GM06990 (cell line): ENCODE measurements at places on chromosomes 3 and 15.

- no peak for DNase-seq
Measured at GRCh38 chr3:187623285-187623814, 46.8 kb downstream of the SST start.

GRCh38 chr3:74845081-74845480 lies 230.6 kb upstream of the CNTN3 start:
- no peak for DNase-seq

DNA sequence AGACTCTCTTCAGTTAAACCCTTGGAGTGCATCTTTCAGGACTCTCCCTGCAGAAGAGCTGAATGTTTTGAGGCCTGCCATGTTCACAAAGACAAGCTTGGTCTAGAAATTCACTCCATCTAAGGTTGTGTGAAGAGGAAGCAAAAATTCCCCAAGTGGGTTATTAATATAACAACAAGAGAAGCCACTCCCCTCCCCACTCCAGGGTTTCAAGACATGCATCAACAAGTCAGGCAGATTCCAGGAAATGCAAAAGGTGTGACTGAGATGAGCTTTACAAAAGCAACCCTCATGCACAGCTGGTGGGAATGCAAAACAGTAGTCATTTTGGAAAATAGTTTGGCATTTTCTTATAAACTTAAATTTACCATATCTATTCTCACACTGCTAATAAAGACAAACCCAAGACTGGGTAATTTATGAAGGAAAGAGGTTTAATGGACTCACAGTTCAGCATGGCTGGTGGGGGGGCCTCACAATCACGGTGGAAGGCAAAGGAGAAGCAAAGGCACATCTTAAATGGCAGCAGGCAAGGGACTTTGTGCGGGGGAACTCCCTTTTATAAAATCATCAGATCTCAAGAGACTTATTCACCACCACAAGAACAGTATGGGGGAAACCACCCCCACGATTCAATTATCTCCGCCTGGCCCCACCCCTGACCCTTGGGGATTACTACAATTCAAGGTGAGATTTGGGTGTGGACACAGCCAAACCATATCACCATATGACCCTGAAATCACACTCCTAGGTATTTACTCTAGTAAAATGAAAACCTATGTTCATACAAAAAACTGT lies 31.3 kb downstream of the TARS3 start:
- no peak for DNase-seq

GRCh38 chr15:62727501-62727900 lies 315.0 kb upstream of the TPM1 start:
- no peak for DNase-seq

GRCh38 chr3:102085431-102086176 lies 236.3 kb downstream of the NFKBIZ start:
- DNase-seq: peak; percentile 13

DNA sequence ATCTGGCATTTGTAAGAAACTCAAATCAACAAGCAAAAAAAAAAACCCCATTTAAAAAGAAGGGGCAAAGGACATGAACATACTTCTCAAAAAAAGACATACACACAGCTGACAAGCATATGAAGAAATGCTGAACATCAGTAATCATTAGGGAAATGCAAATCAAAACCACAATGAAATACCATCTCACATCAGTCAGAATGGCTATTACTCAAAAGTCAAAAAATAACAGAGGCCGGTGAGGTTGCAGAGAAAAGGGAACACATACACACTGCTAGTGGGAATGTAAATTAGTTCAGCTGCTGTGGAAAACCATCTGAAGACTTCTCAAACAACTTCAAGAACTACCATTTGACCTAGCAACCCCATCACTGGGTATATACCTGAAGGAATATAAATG lies 199.4 kb upstream of the THBS1 start:
- DNase-seq: no peak

DNA sequence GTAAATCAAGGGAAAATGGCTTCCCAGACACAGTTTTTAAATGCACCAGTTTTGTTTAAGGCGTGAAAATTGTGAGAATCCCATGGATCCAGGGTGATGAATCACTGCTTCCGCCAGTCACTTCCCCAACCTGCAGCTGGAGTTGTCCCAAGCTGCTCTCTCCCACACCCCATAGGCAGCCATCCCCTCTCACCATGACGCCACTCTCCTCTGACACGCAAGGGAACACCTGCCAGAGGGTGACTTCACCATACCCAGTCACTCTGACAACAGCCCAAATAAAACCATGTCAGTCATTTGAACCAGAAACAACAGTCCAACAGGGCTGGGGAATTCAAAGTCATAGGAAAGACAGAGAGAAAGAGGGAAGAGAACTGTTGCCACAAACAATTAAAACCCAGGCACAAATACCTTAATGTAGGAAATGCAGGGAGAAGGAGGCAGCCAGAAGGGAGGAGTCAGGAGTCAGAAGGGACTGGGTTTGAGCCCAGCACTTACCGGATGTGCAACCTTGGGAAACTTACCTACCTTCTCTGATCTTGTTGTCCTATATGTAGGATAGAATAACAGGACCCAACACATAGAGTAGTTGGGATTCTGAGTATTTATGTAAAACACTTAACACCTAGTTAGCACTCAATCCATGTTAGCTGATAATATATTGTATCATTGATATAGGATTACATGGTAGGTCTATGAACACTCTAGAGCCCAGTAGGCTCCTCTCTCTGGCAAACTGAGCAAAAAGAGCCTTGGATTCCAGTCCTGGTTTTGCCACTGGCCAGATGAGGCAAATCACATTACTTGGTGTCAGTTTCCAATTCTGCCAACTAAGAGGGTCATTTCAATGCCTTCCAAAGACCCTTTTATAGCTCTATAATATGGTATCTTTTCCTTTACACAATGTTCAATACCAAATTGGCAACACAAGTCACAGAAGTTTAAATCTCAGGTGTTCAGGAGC lies 326.3 kb upstream of the ICE2 start:
- no peak for DNase-seq

DNA sequence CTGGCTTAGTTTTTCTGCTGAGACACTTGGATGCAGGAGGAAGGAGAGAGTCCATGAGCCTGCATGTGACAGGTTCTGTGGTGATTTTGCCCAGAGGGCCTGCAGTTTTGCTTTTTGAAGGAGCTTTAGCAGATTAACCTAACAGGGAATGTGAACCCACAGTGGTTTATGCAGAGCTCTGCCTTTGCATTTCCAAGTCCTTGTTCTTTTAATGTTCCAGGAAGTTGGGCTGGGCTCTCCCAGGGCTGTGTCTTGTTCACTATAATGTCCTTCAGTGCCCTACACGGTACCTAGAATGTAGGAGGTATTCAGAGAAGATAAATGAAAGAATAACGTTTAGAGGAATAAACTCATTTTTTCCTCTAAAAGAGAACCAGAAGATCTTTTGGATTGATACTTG lies 50.3 kb downstream of the PCCB start:
- no peak for DNase-seq

- DNase-seq: no peak
Measured at GRCh38 chr3:89847955-89848354, 740.5 kb downstream of the EPHA3 start.

- DNase-seq: no peak
Measured at GRCh38 chr3:55895897-55896566, 408.9 kb upstream of the WNT5A start.

GRCh38 chr15:69316291-69316690 lies 17.6 kb downstream of the PAQR5 start:
- DNase-seq: no peak

- DNase-seq: no peak
Measured at GRCh38 chr15:81056304-81056703, 55.6 kb downstream of the TLNRD1 start.

DNA sequence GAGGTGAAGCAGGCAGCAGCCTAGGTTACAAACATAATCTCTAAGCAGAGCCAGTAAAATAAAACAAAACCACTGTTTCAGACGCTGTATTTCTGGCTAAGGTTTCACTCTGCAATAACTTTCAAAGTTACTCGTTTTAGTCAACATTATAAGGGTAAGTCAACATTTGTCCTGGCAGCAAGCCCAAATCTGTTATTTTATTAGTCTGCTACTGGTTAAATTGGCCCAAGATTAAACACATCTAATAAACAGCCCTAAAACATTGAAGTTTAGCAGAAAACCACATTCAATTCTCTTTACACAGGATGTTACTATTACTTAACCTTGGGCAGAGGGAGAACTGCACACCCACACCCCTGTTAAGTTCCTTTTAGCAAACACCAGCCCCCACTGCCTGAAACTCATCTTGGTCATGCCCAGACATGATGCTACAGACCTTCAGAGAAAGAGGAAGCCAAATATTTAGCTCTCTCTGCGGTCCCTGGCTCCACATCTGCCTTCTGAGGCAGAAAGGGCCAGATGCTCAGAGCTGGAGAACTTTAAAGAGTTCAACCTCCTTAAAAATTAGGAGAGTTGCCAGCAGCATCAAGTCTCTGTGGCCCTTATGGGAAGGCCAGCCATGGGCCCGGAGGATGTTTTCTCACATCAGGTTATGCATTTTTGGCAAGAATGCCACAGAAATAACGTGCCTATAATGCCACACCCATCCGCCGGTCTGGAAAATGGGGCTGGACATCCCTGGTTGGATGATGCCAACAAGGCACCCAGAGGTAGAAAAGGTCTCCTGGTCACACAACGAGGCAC lies 17.9 kb downstream of the ARHGEF3 start:
- DNase-seq: peak; percentile 77

DNA sequence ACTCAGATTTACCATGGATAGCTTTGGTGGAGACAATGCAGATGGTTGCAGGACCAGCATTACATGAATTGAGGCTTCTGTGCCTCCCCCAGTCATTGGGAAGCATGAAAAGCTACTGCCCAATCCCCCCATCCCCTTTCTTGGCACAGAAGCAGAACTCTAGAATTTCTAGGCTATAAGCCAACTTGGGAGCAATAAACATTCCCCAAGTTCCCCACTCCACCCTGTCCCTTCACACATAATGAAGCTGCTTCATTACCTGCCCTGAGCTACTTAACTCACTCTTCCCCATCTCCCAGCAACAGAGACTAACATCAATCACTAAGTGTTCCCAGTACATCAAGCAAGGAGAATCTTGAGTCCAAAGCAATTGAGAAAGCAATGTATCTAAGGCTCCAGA lies 164.5 kb downstream of the RORA start:
- no peak for DNase-seq

DNA sequence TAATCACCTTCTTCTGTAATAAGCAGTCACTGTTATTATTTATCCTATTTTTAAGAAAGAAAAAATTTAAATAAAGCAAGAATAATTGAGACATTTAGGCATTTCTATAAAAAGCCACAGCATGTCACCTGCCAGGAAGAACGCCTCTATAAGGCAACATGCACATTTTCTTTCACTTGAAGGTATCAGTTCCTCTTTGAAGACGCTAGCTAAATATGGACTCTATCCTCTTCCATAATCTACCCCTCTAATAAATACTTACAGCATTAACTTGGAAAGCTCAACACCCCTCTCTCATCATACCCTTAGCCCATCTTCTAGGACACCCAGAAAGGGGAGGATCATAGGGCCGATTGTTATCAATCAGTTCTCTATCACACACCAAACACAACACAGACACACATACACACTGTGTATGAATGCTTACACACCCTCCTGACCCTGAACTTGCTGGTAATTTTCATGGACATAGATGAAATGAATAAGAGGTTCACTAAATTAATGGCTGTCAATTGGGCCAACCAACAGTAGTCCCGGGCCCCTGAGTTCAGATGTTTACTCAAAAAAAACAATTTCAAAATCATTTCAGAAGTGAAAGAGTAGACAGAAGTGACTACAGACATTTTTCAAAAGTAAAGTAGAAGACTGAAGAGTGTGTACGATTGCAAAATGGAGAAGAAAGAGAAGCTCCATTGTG lies 102.5 kb downstream of the ZMAT3 start:
- peak; percentile 37 for DNase-seq

DNA sequence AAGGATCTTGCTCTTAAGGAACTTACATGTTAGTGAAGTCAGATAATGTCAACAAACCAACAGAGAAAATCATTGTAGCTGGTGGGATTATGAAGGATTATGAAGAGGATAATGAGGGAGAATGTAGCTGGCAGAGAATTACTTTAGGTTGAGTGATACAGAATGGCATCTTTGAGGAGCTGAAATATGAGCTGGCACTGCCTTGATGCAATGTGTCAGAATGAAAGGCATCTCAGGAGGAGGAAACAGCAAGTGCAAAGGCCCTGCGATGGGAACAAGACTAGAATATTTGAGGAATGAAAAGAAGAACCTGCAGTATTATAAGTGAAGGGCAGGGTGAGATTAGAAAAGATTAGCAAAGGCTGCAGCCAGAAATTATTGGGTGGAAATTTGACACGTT lies 237.2 kb upstream of the ADAMTS9 start:
- DNase-seq: no peak

DNA sequence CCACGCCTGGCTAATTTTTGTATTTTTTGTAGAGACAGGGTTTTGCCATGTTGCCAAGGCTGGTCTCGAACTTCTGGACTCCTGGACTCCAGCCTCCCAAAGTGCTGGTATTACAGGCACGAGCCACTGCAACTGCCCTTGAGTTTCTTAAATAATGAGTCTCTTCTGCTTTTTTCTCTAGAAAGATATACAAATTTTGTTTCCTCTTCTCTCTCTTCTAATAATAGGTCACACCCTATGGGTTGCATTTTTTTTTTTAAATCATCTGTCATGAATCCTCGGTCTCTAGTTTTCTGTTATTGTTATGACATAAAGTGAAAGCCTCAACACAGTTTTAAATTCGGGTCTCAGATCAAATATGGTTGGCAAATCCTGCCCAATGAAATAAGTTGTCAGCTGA lies 111.2 kb downstream of the IL12A start:
- peak; percentile 1 for DNase-seq

- DNase-seq: no peak
Measured at GRCh38 chr3:118802325-118803095, 232.1 kb downstream of the IGSF11 start.

- DNase-seq: no peak
Measured at GRCh38 chr3:152968388-152969024, 133.6 kb downstream of the P2RY1 start.

- DNase-seq: peak; percentile 65
Measured at GRCh38 chr3:184361532-184361931, at the start of the genes CLCN2 and POLR2H. CLCN2 (minus strand) TSS chr3:184361605; CDS start chr3:184361479, 126 bp downstream. POLR2H (plus strand) TSS chr3:184361710; CDS start chr3:184363493, 1,783 bp downstream.

GRCh38 chr15:51558876-51559275 lies 63.7 kb downstream of the DMXL2 start:
- no peak for DNase-seq

- DNase-seq: no peak
Measured at GRCh38 chr3:191997579-191998268, 536.8 kb downstream of the PYDC2 start.

DNA sequence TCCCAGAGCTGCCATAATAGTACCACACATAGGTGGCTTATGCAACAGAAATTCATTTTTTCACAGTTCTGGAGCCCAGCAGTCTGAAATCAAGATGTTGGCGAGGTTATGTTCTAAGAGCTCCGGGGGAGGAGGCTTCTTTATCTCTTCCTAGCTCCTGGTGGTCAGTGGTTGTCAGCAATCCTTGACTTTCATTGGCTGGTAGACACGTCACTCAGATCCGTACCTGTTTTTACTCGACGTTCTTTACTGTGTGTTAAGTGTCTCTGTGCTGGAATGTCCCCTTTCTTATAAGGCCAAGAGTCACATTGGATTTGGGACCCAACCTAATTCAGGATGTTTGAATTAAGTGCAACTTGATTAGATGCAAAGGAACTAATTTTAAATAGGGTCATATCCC lies 218.5 kb upstream of the CNTN3 start:
- no peak for DNase-seq
